Stimulated activated CD8-positive, alpha-beta memory T cell treated with anti-CD3 and anti-CD28 coated beads, Interleukin-15, amount 100 ng/mL, for 24 hours (primary cell): ENCODE measurements at places on chromosomes 2 and 18.

DNA sequence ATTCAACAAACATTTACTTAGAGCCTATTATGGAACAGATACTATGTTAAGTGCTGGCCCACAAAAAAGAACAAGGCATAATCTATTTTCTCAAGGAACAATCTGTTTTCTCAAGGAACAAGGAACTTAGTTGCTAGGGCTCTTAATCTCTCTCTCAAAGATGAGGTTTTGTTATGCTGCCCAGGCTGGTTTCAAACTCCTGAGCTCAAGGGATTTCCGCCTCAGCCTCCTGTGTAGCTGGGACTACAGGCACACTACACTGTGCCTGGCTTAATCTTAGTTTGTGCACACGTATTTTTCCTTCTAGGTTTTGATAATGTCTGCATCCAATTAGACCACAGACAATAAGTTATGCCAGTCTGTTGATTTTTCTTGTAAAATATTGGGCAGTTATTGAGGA lies 89.5 kb downstream of the PTH2R start:
- no peak for DNase-seq

GRCh38 chr2:97736608-97737330 lies 23.4 kb downstream of the ZAP70 start:
- no peak for DNase-seq

GRCh38 chr2:74406035-74406434 lies 15.4 kb downstream of the C2orf81 start:
- no peak for DNase-seq

DNA sequence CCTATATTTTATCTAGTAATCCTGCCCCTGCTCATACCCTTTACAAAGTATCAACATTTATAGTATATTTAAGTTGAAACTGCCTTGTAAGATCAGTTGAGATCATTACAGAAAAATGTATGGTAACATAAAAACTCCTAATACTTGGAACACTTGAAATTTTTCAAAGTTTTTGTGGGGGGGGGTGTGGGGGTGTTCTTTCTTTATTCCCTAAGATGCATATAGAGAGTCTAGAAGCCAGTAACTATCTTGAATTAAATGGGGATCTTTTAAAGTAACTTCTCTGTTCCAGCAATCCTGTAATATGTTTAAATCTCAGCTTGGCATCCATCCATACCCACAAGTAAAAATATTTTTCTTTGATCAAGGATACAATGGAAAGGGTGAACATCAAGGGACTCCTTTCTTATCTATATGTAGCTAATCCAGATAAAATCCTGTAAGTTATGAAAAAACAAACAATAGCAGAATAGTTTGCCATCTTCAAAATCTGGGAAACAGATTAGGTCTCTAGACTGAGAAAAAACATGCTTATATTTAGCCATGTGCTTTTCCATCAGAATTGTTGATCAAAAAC lies 455.3 kb downstream of the MEIS1 start:
- DNase-seq, result no peak

GRCh38 chr2:146228466-146229058 lies 1616.3 kb upstream of the ACVR2A start:
- DNase-seq, result no peak

- no peak for DNase-seq
Observed at GRCh38 chr2:80519121-80519643, 214.6 kb upstream of the LRRTM1 start.

DNA sequence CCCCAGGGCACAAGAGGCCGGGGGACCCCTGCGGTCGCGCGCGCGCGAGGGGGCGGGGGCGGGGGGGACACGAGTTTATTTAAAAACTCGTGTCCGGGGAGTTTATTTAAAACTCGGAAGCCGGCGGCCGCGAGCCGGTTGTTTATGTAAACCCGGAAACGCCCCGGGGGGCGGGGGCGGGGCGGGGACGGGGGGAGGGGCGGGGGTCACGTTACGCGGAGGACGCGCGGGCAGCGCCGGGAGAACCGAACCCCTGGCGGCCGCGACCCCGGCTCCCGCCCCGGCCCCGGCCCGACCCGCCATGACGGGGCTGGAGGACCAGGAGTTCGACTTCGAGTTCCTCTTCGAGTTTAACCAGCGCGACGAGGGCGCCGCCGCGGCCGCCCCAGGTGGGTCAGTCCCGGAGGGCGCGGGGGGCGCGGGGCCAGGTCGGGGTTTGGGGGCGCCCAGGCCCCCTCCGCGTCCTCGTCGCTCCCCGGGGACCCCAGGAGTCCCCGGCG lies 4.4 kb downstream of the NFATC1 start:
- no peak for DNase-seq

DNA sequence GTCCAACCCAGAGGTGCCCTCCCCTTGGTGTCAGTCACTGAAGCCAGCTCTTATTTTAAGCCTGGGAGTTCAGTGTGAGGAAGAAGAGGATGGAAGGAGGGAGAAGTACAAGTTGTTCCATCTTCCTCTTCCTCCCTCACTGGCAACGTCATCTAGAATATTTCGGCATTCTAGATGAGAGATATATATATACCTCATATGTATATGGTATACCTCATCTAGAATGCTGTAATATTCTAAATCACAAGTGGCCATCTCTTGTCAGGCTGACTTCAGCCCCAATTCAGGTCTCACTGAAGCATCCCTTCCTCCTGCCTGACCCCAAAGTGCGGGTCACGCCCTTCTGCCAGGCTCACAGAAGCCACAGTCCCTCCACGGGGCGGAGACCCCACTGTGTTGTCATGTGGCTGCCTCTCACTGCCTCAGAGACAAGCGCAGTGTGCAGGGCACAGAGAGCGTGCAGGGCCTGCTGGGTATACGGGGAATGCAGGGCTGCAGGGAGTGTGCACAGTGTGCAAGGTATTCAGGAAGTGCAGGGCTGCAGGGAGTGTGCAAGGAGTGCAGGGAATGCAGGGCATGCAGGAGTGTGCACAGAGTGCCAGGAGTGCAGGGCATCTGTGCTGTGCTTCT lies 32.8 kb upstream of the B3GNT7 start:
- DNase-seq, result no peak

- no peak for DNase-seq
Observed at GRCh38 chr18:72542342-72542741, 1.8 kb downstream of the CBLN2 start.

DNA sequence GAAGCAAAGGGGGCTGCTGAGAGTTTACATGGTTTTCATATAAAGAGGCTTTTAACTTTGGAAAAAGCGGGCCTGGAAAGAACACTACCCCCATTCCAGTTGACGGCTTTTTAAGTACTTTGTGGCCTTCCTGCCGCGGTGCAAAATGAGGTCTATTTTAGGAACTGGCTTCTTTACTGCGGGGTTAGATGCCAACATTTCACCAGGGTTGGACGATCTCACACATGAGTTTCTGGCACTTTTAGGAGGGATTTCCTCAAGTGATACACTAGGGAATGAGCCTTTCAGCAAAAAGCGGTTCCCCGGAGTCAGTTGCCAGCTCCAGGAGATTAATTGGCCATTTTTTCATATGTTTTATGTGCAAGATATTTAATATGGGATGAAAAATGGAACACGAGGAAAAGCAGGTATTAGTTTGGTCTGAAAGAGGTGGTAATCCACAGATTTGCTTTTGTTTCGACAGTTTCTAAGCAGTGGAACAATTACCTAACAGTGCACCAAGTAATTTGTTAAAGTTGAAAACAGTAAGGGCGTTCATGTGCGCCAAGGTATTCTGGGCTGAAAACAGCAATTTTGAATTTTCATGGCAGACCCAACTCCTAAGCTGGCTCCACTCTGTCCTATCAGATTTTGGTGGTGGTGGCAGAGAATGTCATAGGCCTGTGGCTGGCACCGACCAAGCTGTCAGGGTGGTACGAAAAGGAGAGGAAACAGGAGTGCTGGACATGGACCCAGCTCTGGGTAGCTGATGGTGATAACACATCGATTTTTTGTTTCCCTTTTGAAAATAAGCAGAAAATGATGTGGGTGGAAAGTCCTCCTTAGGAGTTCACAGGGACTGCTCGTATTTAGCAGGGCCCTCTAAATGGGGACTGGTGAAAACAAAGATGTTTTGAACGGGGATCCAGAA lies 55.6 kb upstream of the FZD5 start:
- no peak for DNase-seq

DNA sequence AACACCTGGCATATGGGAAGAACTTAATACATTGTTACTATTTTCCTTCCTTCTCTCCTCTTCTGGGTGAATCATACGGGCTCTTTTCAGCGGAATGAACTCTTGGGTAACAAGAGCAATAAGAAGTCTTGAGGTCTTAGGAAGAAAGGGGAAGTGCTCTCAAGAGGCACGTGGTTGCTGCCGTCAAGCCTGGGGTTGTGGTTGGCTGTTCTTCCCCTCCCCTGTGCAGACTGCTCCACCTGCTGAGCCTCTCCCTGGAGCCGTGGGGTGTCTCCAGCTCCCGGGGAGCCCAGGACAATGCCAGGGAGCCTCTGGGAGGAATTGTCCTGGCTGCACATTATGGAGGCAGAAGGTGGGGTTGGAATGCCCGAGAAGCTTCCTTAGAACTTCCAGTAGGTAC lies 19.4 kb downstream of the TOGARAM2 start:
- DNase-seq, result no peak

GRCh38 chr18:13180614-13181375 lies 37.8 kb upstream of the LDLRAD4 start:
- DNase-seq, result no peak

DNA sequence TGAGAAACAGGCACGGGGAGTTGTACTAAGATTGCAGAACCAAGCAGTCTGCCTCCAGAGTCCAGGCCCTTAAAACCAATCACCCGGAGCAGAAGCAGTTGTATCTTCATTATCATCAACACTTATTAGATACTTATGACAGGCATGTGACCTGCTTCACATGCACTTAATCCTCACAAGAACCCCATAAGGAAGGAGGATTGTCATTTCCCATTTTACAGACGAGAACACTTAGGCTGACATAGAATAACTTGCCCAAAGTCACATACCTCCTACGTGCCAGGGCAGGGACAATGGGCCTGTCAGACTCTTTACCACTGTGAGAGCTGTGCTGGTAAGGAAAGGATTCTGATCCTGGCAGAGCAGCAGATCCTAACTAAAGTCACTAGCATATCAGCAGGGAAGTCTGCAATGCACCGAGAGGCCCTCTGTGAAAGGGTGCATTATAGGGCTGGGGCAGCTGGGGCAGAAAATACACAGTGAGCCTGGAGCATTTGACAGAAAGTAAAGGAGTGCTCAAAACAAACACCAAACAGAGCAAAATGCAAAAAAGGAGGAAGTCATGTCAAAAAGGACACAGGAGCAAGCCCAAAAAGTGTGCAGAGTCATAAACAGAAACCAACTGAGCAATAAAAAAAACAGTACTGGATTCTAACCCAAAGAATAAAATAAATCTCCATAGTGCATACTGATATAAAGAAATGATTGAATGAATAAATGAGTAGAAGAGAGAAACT lies 55.9 kb upstream of the SP3 start:
- no peak for DNase-seq

DNA sequence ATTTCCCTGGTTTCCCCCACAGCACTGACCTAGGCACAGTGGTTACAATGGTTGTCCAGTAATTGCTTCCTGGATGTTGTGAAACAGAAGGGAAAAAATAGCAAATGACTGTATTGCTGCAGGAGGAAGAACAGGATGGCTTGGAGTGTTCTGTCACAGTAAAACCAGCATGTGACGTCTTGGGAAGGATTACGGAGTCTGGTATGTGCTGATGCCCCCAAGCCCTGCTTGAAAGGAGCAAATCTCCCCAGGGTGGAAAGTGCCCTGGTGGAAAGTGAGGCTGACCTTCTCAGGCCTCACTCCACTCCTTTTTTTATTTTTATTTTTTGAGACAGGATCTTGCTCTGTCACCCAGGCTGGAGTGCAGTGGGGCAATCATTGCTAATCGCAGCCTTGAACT lies 7.8 kb downstream of the RAB11FIP5 start:
- no peak for DNase-seq

- DNase-seq, result no peak
Observed at GRCh38 chr2:227241005-227241404, 76.6 kb downstream of the COL4A3 start.

DNA sequence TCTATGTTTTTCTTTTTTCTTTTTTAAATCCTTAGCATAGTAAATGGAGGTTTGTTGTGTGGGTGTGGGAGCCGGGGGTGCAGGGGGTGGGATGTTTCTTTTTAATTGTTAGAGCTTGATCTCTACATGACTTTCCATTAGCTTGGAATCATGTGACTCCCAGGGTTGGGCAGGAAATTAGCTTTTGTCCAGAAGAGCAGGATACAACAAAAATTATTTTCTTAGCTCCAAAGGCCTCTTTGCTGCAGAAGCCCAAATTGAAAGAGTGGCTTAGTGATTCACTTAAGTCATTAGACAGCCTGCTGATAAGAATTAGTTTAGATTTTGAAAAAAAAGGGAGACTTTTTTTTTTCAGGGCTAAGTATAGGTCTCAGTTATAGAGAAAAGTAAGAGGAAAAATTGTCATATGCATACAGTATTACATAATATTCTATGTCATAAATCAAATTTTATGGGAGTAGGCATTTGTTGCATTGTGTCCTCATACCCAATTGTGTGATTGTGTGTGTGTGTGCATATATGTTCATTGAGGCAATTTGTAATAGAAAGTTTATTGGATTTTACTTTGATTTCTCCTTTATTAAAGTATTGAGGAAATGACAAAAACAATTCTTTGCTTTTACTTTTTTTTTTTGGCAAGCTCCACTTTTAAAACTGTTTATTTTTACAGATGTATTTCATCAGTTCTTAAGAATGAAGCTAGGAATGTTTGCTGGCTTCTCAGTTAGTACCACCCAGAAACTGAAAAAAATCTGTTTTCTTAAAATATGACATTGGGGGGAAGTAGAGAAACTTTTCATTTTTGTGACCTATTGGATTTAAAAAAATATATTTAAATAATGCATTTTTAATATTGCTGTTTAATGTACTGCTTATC lies 47.4 kb downstream of the TSPYL6 start:
- DNase-seq, result no peak

DNA sequence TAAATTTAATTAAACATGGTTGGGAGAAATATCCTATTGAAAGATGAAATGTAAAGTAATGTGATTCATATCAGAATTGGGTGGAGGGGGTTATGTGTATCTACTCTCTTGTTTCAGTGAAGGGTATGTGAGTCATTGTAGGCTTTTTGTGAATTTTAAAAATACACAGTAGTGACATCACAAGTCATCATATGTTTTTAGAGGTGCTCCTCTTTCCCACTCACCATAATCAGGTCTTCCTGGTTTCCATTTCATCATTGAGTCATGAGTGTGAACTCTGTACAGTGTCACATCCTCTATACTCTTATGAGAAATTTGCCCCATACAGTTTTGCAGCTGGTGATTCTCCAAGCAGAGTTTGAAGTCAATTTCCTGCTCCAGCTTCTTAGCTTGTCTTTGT lies 18.8 kb downstream of the FSIP2 start:
- no peak for DNase-seq
